ENCODE measurements at places on chromosomes 13 and 19. TPM values are rescaled to one million over a fixed set of nuclear protein-coding genes. Genes with fewer than 3 reads are reported as not detected.

TMEM86B gene
- total RNA-seq, result 0.95 TPM

GPR32 gene
- total RNA-seq, result not detected

ZNF850 gene
- 11.4 TPM for total RNA-seq

- DNase-seq, result peak; percentile 62
Observed at GRCh38 chr19:43438291-43439031, 23.8 kb downstream of the TEX101 start.

DNA sequence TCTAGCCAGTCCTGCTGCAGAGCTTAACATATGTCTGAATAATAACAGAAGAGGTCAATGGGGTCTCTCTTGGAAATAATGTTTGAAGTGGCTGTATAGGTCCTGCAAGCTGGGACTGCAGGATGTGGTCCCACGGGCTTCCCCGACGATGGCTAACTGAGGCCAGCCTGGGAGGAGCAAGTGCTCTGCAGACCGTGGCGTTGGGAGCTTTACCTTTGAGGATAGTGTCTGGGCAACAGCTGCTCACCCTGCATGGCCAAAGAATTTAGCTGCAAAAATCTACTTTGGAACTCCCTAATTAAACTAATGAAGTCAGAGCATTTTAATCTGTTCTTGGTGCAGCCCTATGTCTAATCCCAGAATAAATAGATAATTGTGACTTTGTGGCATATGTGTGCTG is 18.2 kb upstream of the AMER2 start:
- no peak for DNase-seq

GRCh38 chr13:94390881-94391280 is 88.6 kb downstream of the DCT start:
- no peak for DNase-seq

DNA sequence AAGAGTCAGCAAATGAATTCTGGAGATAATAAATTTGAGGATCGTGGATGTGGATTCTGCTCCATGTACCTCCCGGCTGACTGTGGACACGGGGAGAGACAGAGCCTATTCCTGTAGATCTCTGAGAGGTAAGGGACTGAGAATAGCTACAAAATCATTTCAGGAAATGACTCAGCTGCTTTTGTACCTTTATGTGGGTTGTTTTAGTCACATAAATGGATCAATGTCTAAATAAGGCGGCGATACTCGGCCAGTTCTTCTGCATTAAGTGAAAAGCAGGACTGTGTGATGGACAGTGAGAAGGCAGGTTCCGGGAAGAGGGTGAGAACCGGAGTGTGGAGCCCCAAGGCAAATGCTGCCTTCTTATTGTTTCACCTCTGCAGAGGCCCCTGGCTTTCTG is 128.1 kb downstream of the EFNB2 start:
- no peak for DNase-seq

GRCh38 chr13:109790086-109790485 is 3.7 kb upstream of the IRS2 start:
- DNase-seq, result no peak

- DNase-seq, result no peak
Observed at GRCh38 chr19:55697069-55697440, 22.0 kb downstream of the EPN1 start.

DNA sequence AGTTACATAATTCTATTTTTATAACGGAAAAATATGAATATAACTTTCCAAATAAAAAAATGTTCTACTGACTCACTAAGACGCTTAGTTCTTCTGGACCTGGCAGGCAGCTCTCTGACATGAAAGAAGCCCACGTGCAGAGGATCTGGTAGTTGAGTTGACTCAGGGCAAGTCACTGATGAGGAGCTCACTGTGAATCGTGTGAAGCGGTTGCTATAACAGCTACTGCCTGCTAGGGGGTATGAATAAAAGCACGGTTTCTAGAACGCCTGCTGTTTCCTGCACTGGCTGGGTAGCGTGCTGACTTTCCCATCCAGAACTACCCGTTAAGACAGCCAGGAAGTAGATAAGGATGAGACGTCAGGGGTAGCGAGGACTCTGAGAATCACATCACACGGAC is 54.7 kb upstream of the WASF3 start:
- DNase-seq, result peak; percentile 73

APLP1 gene
- total RNA-seq, result 2.5 TPM

DNA sequence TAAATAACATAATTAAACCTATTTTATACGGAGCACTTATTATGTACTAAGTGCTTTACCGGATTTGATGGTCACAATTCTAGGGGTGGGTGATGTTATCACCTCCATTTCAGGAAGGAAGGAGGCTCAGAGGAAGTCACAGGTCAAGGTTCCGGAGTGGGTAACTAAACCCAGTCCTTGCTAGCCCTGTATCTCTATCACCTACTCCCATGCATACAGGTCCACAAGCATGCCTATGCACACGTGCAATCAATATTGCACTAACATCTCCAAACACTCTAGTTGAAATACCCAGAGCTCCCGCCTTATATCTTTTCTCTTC is 17.8 kb upstream of the FOSB start:
- no peak for DNase-seq

LGI4 gene
- not detected for total RNA-seq

FLT3LG gene
- total RNA-seq, result 4.7 TPM

ECSIT gene
- total RNA-seq, result 66.3 TPM

GRCh38 chr13:106533943-106534638 is 1.4 kb downstream of the EFNB2 start:
- DNase-seq, result peak; percentile 61

DNA sequence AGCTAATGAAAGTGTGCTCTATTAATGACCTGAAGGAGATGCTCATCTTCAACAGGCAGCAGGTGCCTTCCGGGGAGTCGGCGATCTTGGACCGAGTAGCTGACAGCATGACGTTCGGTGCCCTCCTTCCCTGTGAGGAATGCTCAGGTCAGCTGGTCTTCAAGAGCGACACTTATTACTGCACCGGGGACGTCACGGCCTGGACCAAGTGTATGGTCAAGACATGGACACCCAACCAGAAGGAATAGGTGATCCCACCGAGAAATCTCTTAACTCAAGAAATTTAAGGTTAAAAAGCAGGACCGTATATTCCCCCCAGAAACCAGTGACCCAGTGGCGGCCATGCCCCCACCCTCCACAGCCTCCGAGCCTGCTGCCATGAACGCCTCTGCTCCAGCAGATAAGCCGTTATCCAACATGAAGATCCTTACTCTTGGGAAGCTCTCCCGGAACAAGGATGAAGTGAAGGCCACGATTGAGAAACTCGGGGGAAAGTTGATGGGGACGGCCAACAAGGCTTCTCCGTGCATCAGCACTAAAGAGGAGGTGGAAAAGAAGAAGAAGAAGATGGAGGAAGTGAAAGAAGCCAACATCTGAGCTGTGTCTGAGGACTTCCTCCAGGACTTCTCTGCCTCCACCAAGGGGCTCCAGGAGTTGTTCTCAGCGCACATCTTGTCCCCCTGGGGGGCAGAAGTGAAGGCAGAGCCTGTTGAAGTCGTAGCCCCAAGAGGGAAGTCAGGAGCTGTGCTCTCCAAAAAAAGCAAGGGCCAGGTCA is 22.8 kb upstream of the ANKRD10 start:
- no peak for DNase-seq

GRCh38 chr19:11506101-11506555 is 489 bp upstream of the ZNF653 start:
- DNase-seq, result no peak

FUT3 gene
- total RNA-seq, result not detected

DNA sequence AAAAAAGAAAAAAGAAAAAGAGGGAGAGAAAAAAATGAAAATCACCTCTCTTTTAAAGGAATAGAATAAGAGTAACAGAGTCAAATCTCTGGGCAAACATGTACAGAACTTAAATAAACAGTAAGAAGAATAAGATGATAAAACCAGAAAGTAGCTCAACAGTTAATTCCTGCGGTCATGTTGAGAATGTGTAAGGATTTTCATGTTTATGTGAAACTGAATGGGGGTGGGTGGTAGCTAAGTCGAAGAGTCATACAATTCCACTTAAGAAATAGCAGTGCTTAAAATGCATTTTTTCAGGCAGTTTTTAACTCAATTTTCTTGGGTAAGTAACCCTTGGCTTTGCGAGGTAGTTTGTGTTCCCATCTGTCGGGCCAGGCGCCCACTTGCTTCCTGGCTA is 60.9 kb downstream of the PEX11G start:
- DNase-seq, result no peak

- no peak for DNase-seq
Observed at GRCh38 chr13:49828453-49828852, 36.0 kb upstream of the KPNA3 start.

DNA sequence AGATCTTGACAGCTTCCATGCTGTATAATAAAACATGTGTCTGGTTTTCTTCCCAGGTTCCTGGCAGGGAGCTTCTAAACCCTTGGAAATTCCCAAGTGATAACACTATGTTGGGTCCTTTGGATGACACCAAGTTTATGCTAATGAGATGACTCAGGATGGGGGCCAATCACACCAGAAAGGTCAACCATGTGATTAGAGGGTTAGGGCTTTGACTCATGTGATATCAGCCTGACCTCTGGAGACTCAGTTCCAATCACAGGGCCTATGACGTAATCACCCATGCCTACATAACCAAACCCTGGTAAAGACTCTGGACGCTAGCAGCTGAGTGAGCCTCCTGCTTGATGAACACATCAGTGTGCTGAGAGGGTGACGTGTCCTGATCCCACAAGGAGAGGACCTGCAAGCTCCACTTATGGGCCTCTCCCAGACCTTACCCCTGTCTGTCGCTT is 203.6 kb downstream of the DCLK1 start:
- peak; percentile 92 for DNase-seq

CLIP3 gene
- total RNA-seq, result 1.0 TPM

DNA sequence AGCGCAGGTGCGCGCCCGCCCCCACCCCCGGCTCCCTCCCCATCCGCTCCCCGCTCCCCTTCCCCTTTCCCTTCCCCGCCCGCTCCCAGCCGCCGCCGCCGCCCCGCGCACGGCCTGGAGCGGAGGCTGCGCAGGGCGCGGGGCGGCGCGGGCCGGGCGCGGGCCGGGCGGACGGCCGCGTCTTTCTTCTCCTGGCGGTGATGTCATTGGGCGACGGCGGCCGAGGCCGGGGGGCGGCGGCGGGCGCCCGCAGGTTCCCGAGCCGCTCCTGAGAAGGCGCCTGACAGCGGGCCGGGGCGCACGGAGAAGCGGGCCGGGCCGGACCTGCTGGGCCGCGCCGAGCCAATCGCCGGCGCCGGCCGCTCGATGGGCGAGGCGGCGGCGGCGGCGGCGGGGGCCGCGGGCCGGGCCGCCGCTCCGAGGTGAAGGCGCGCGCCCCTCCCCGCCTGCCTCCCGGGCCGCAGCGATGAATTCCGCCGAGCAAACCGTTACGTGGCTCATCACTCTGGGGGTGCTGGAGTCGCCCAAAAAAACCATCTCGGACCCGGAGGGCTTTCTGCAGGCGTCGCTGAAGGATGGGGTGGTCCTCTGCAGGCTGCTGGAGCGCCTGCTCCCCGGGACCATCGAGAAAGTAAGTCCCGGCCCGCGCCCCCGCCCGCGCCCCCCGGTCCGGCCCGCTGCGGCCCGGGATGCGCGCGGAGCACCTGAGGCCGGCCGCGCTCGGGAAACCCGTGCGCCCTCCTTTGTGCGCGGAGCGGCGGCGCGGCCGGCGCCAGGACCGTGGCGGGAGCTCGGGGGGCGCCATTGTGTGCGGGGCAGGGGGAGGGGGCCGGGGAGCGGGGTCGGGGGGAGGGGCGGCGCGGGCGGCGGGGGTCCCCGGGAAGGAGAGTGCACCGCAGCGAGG is at the start of gene ARHGEF7:
ARHGEF7 (plus strand) TSS at position 250 of the 904 bp plus-strand sequence; CDS start at position 467, 217 bp downstream.
- DNase-seq, result peak; percentile 38

GRCh38 chr19:7657131-7657751 is 11.6 kb upstream of the RETN start:
- DNase-seq, result peak; percentile 25

DNA sequence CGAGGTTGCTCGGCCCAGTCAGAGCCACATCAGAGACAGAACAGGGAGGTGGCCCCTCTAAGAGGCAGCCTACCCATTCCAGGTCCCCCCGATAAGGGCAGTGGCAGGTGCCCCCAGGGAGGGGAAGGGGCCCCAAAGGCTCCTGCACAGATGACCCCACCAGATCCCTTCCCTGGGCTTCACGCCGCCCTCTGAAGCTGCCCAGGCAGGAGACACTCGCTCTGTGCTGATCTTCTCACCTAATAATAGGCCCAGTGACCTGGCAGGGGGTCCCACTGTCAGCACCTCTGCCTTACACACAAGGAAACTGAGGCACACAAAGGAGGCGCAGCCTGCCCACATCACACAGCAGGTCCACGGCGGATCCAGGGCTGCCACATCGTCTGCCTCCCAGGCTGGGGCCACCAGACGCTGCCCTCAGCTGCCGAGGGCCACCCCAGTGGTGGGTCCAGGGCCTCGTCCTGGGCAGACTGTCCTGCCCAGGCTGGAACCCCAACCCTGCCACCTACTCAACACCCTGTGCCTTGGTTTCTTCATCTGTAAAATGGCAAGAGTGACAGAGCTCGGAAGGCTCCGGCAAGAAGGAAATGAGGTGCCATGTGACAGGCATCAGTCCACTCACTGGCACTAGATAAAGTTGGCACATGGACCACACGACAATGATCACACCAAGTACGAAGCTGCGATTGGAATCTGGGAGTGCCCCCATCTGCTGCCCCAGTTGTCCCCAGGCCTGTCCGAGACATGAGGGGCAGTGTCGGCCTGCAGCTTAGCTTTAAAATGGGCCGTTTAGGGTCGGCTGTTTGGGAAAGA is 56.5 kb downstream of the KLF2 start:
- DNase-seq, result no peak

DNA sequence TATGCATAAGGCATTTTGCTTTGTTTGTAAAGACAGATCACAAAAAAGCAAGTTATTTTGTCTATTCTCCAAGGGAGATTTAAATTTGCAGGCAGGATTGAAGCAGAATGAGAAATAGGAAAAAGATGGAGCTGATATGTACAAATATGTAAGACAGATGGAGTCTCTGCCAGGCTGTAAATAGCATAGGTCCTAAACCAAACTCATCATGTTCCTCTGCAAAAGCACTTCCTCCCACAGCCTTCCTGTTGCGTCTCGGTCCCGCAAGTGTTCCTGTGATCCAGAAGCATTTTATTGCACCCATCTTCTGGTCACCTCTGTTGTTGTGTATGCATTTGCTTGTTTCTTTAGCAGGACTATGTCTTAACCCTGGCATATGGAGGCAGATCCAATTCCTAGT is 95.7 kb upstream of the CLDN10 start:
- DNase-seq, result no peak

DNA sequence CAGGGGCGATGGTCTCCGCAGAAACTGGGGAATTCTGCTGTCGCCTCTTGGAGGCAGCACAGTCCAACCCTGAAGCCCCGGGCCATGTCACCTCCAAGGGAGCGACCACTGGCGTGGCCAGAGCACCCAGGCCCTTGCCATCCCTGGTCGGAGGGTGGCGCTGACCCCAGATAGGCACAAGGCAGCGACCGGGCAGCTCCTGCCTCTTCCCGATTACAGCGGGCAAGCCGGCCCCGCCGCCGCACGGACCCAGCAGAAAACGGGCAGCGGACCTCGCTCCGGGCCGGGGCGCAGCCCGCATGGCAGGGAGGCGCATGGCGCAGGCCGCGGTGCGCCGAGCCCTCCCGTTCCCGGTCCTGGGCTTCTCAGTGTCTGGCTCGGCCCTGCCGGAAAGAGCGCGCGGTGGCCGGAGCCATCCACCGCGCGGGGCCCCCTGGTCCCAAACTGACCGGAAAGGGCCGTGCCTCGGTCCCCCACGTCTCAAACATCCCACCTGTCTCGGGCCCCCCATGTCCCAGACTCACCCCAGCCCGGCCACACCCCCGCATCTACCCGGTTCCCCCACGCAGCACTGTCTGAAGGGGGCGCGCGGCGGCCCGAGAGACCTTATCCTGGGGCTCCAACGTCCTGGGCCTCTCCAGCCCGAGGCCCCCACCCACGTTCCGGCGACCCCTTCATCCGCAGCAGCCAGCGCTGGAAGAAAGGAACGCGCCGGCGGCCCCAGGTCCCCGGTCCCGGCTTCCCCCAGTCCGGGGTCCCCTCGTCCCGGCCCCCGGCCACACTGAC is 727 bp downstream of the CERS1 start:
- DNase-seq, result peak; percentile 70

MBD3L2B gene
- total RNA-seq, result not detected
